ENCODE measurements at places on chromosomes 4 and X.

DNA sequence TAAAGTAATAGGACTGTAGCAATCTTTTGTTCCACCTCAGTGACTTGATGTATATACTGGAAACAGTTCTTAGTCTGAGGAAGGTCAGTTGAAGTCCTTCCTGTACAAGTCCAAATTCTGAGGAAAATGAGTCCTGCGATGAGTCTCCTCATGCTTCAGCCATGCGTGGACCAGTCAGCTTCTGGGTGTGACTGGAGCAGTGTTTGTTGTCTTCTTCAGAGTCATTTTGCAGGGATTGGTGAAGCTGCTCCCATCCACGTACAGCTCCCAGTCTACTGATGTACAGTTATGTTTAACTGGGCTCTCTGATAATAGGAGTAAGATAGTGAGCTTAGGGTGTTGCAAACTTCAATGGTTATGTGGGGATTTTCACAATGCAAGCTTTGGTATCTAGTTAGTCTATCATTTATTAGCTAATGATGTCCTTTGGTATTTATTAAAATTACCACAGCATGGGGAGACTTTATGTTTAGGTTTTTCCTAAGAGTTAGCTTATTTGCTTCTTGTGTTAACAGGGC lies 3.4 kb downstream of the UGT2B17 start:
- DNase-seq: no peak

GRCh38 chrX:9923357-9923756 lies 43.8 kb upstream of the CLDN34 start:
- DNase-seq: no peak

DNA sequence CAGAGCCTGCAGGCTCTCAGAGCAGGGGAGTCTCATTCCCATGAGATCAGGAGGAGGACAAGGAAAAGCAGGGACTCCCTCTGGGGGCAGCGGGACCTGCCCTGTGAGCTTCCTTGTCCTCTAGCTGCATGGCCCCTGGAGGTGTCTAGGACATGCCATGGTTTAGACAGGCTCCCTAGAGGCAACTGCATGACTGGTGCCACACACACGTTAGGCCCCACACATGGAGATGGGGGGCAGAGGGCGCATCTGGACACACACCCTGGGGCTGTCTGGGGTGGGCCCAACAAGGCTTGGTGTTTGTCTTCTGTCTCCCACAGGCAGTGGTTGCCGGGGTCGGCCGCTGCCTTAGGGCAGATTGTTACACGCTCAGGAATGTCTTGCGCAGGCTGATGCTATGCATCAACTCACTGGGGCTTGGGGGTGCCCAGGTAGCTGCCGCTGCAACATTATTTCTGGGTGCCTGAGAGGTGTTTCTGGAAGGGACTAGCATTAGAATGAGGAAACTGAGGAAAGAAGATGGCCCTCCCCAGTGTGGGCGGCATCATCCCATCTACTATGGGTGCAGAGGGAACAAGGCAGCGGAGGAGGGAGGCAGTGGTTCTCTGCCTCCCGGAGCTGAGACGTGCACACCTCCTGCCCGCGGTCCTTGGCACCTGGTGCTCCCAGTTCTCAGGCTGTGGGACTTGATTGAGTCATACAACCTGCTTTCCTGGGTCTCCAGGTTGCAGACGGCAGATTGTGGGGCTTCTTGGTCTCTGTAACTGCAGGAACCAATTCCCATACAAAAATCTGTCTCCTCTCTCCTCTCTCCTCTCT lies 32.1 kb upstream of the GPR78 start:
- DNase-seq: no peak

DNA sequence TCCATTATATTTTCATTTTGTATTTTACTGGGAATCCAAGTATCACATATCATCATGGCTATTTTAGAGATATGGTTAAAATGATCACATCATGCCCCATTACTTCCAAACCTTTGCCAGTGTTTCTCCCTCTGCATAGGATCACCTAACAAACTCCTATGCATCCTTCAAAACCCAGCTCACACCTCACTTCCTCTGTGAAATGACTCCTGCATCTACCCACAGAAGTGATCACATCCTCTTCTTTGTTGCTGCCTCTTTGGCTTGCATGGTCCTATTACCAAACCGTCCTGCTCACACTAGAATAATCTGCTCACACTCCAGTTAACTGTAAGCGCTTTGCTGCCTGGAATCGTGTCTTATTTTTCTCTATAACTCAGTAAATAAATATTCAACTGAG lies 74.7 kb upstream of the C4orf50 start:
- no peak for DNase-seq

- no peak for DNase-seq
Measured at GRCh38 chr4:95869961-95870500, 30.1 kb downstream of the PDHA2 start.

DNA sequence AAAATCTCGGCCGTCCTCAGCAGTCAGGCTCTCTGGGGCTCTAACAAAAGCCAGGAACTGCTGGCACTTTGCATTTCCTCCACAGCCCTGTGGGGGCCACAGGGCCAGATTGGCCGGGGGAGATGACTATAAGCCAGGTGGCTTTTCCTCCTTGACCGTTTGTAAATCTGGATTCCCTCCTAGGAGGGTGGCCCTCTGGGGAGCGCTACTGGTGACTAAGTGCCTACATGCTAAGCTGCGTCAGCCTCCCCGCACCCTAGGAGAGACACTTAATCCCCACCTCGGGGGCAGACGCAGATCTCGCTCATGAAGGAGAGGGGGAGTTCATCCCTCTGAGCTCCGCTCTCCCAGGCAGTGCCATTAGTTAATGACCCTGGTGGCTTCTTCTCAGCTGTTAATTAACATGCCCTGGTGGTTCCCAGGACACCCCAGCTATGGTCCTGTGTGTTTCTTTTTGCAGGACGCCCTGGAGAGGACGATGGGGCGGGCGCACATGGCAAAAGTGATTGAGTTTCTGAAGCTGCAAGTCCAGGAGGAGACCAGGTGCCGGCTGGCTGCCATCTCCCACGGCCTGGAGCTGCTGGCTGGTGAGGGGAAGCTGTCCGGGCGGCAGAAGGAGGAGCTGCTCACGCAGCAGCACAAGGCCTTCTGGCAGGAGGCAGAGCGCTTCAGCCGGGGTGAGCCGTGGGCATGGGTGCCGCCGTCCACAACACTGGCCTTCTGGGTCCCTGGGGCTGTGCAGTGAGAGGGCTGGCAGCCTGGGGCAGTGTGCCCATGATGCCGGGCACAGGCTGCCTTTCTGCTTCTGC lies 41.6 kb downstream of the EVC start:
- no peak for DNase-seq

- no peak for DNase-seq
Measured at GRCh38 chr4:130705023-130705422, 1609.1 kb downstream of the C4orf33 start.

GRCh38 chrX:13816643-13817627 lies at the start of gene GPM6B:
GPM6B (minus strand) TSS chrX:13817093; CDS start chrX:13816904, 189 bp downstream.
- no peak for DNase-seq

GRCh38 chr4:105996845-105997244 lies 101.6 kb downstream of the NPNT start:
- DNase-seq: no peak

DNA sequence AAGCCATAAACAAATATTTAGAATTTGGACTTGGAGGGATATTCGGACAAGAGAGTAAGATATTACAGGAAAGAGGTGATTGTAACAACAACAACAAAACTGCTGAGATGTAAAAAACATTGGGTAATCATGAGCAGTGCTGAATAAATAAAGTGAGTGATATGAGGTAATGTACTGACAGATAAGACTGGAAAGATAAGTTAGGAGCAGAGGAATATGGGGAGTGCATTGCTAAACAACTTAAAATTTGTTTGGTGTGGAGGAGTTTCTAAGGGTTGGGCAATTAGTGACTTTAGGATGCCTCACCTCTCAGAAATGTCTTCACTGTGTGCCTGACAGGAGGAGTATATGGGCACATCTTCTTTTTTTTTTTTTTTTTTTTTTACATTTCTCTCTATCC lies 637.8 kb upstream of the GRIA3 start:
- DNase-seq: no peak

DNA sequence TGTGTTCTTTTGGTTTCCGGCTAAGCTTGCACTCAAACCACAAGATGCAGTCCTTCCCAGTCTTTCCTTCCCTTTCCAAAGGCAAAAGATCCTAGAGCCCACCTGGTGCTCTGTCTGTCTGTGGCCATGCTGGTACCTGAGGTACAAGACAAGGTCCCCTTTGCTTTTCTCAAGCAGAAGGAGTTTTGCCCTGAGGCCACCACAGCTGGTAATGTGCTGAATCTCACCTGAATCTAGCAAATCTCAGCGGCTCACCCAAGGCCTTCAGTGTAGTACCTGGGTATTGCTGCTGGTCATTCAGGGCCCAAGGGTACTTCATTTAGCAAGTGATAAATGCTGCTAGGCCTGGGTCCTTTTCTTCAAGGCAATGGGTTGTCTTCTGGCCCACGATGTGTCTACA lies 20.5 kb upstream of the KLF8 start:
- DNase-seq: no peak

GRCh38 chr4:122831515-122832196 lies 5.0 kb downstream of the FGF2 start:
- DNase-seq: no peak

DNA sequence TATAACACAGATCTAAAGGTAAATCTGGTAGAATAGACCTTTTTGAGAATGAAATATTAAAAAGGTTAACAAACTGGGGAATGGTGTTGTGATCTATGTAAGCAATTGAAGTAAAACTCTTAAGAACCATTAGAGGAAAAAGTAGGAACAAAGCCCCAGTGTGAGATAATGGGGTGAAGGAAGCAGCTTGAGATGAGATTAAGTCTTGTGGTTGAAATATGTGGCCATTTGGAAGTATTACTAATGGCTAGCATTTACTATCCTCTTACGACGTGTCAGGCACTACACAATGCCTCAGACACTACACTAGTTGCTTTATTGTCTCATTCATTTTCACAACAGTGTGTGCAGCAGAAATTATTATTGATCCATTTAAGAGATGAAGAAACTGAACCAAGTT lies 25.9 kb upstream of the NDNF start:
- no peak for DNase-seq

DNA sequence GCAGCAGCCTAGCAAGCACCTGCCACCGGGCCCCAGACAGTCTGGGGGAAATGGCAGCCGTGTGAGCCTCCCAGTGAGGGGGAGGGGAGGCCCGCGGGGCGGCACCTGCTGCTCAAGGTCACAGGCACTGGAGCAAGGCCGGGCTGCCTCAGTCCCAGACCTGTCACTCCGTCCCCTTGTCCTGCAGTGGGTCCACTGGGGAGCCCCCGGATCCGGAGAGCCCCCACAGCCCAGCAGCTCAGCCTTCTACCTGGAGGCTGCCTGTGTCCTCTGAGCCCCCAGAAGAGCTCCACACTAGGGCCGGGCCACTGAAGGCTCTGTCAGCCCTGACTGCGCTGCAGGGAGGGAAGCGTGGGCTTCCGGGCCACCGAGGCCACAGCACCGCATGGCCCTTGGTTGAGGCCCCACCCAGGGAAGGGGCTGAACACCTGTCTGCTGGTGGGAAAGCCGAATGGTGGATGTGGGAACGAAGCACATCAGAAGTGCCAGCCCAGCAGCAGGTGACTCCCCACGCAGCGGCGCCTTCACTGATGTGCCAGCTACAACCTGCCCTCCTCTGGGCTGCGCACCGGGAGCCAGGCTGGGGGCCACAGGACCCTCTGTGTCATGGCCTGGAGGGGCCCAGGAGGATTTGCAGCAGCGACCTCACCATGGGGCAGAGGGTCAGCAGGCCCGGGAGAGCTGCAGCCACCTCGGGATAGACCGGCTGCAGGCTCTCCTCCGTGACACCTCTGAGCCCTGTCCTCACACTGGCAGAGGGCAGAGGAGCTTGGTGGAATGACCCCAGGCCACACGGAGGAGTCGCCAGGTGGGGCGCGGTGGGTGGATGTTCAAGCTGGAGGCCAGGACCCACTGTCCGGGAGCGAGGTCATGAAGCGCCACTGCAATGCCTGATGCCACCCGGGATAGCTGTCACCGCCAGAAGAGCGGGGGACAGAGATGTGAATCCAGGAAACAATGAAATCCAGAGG lies 35.0 kb upstream of the MXD4 start:
- DNase-seq: no peak

- DNase-seq: no peak
Measured at GRCh38 chr4:175767150-175767549, 44.9 kb downstream of the GPM6A start.

DNA sequence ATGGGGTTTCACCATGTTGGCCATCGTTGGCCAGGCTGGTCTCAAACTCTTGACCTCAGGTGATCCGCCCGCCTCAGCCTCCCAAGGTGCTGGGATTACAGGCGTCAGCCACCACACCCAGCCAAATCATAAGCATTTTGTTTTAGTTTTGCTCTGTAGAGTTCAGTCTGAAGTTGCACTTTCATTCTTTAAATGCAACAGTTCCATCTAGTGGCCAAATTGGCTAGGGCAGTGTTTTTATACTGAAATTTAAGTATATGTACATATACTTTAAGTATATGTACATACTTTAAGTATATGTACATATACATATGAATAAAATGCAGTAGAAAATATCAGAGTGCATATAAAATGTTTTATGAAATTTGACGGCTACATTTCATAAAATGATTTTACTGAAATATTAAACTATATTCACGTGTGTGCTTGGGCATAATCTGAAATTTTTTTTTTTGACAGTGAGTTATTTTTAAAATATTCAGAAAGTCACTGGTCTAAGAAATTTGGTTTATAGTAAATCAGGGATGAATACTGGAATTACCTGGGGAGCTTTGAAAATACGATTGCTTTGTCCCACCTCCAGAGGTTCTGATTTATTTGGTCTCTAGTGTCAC lies 145.5 kb downstream of the NWD2 start:
- peak; percentile 45 for DNase-seq

- DNase-seq: no peak
Measured at GRCh38 chr4:165560941-165561340, 182.1 kb downstream of the CPE start.

DNA sequence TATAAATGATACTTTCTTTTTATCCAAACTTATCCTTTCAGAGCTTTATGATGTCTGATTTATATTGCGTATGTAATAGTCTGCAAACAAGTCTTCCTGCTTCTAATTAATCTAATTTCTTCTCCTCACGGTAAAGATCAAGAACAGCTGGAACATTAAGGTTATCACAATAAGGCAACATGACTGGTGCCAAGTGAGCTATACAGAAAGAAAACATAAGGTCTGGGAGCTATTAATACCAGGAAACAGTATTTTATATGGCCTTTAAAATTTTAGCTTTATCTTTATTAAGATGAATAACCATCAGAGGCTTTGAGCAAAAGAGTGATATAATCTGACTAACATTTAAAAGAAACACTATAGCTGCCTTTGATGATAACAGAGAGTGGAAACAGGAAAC lies 28.7 kb upstream of the CABS1 start:
- DNase-seq: no peak

DNA sequence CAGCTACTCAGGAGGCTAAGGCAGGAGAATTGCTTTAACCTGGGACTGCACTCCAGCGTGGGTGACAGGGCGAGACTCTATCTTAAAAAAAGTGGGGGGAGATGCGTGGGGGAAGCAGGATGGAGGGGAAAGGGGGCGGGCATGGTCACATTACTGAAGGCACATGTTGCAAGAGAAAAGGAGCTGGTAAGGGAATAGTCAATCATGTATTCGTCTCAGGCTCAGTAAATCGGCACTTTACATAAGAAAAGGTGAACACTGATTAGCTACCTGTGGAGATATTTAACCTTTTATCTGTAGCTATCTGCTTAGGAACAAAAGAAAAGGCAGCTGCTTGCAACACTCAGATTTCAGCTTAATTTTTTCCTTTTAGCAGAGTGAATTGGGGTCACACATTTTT lies 132.5 kb downstream of the PLS3 start:
- no peak for DNase-seq

GRCh38 chrX:25599061-25599460 lies 539.1 kb upstream of the MAGEB18 start:
- no peak for DNase-seq

- DNase-seq: no peak
Measured at GRCh38 chr4:73707918-73708577, 32.3 kb upstream of the CXCL8 start.

GRCh38 chr4:84879651-84880200 lies 86.8 kb downstream of the WDFY3 start:
- DNase-seq: no peak

All from CD4-positive, alpha-beta T cell treated with Interleukin-17A for 1 hour (primary cell).